ENCODE measurements at places on chromosomes 16 and 17.
A peak's percentile ranks its signal among the peaks of the same experiment; 100 is the strongest.

DNA sequence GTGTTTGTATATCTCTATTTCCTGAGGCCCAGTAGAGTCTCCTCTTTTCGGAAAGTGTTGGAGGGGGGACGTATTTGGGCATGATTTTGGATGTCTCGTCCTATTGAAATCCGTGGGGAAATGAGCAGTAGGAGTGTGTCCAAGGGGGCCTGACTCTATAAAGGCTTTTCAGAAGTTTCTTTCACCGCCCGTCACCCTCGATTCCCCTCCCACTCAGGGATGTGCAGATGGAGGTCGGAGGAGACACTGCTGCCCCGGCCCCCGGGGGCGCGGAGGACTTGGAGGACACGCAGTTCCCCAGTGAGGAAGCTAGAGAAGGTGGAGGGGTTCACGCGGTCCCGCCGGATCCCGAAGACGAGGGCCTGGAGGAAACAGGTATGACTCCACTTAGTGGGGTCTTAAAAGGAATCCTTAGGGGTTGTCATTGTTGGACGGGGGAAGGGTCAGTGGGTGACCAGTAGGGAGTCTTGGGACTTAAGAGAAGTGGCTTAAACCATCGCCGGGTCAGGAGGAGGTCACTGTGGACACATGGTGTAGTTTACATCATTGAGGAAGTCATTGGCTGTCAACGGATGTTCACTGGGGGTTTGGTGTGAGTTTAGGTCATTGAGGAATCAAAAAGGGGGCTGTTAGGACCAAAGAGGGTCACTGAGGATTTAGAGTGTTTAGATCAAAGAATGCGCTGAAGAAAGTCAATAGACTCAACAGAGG lies 424 bp downstream of the MON1B start:
- peak; percentile 15 for DNase-seq

DNA sequence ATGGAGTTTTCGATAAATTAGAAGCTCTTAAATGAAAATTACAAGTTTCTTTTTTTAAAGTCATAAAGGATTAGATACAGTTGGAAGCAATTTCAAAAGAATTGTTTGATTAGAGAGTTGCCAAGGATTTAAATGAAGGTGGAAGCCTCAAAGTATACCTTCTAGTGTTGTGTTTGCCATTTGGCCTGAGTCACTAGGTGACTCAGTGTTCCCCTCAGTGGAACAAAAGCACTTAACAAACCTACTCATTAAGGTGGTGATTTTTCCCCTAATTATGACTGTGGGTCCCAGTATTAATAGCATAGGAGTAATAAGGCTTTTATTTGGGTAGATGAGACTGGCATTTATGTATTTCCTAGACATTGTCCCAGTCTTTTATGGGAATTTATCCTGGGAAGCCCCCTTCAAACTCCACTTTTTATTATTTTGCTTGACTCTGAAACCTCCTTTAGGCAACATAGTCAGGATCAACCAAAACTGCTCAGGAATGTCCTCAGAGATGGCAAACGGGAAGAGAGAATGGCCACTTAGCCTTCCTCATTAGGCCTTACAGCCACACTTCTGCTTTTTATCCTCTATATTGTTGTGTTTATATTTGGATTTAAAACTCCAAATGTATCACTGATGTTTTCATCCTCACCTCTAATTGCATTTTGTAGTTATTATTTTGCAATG lies 161.0 kb downstream of the FTO start:
- DNase-seq = no peak

- DNase-seq = peak; percentile 93
Measured at GRCh38 chr16:53913099-53913870, 209.3 kb downstream of the FTO start.

- DNase-seq = peak; percentile 56
Measured at GRCh38 chr17:42276359-42276608, at the start of gene STAT5B. Gene STAT5B, minus strand, starts transcription at chr17:42276391. Its CDS starts 44,264 bp downstream, at chr17:42232127.

- peak; percentile 34 for DNase-seq
Measured at GRCh38 chr17:65261682-65262636, 124.8 kb downstream of the RGS9 start.

GRCh38 chr16:450385-450784 lies 24.9 kb downstream of the RAB11FIP3 start:
- DNase-seq = no peak

DNA sequence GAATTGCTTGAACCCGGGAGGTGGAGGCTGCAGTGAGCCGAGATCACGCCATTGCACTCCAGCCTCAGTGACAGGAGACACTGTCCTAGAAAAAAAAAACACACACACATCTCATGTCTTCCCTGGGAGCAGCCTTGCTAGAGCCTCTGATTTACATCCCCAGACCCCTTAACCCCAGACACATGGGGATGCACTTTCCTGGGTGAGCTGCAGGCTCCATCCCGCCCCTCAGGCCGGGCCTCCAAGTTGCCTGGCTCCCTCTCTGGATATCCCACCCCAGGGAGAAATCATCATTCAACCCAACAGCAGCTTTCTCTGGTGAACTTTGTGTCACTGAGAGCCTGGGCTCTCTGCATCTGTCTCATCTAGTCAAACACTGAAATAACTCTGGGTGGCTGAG lies 21.5 kb downstream of the SRL start:
- DNase-seq = no peak

DNA sequence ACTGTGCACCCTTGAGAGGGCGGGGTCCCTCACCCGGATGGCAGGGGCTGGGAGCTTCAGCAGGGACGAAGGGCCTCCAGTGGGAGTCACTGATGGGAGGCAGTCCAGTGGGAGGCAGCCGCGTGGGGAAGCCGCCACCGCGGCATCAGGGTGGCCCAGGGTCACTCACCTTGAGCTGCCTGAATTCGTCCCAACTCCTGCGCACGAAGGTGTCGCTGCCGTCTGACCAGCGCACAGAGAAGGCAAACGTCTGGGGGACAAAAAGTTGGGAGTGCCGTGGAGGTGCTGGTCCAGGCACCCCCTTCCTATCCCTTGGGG lies 540 bp downstream of the NOXO1 start:
- DNase-seq = no peak

DNA sequence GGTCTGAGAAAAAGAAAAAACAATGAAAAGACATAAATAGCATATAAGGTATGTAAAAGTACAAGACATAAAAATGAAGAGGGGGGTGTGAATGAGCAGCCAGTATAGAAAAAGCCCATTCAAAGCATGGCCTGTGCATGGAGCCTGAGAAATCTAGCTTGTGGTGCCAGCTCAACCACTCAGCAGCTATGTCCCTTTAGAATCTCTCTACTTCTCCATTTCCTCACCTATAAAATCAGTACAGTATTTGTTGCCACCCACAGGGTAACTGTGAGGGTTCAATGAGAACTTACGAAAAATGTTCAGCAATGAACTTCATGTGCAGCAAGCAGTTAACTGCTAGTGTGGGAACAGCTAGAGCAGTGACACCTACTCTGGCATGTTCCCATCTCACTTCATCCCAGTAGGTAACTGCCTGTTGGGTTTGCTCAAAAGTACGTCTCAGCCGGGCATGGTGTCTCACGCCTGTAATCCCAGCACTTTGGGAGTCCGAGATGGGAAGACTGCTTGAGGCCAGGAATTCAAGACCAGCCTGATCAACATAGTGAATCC lies 15.3 kb downstream of the CYTH1 start:
- DNase-seq = no peak

- DNase-seq = no peak
Measured at GRCh38 chr17:62761884-62762283, 46.2 kb downstream of the MARCHF10 start.
